RPMI8226 (cell line): ENCODE measurements at places on chromosomes 2 and 18.
A peak's percentile ranks its signal among the peaks of the same experiment; 100 is the strongest.

- no peak for DNase-seq
These were observed 473.6 kb downstream of the NUP35 start for GRCh38 chr2:183597841-183598240.

DNA sequence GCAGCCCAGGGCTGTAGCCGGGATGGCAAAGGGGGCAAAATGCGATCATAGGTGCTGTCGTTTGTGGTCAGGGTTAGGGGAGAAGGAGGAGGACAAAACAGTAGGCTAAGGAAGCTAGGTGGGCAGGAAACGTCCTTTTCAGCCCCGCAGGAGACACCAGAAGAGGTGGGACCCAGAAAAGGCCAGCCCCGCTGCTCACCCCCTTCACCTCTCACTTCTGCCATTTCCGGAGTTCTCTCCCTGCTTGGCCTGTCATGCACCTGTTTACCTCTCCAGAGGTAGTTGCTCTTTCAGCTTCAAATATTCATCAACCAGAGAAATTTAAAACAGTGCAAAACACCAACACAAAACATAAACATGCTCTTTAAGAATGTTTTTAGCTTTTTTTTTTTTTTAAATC is 849 bp downstream of the AQP4 start:
- peak; percentile 12 for DNase-seq

DNA sequence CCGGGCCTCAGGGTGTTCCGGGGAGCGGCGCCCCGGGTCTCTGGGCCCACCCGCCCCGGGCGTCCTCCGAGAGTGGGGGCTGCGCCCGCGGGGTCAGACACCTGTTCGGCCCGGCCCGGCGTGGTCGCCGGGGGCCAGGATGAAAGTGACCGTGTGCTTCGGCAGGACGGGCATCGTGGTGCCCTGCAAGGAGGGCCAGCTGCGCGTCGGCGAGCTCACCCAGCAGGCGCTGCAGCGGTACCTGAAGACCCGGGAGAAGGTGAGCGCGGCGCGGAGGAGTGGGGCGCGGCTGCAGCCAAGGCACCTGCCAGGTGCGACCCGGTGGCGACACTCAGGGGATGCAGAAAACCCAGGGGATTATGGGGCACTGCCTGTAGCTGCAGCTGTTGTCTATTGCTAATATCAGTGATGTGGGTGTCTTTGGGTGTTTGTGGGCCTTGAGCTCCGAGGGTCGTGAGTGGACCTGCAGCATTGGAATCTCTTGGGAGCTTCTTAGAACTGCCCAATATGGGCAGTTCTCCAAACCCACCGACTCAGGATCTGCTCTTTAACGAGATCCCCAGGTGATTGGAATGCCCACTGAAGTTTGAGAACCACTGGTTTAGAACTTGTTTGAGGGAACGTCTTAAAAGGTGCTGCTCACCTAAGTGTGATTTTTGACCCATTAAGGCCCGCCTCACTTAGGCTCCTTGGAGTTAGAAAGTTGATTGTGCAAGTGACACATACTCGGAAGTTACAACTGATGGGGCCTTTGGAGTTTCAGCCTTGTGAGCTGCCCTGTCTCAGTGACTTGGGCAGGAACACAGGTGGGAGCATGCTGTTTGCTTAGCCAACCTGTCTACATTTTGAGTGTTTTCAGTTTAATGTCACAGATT is 823 bp downstream of the PARD3B start:
- peak; percentile 58 for DNase-seq

DNA sequence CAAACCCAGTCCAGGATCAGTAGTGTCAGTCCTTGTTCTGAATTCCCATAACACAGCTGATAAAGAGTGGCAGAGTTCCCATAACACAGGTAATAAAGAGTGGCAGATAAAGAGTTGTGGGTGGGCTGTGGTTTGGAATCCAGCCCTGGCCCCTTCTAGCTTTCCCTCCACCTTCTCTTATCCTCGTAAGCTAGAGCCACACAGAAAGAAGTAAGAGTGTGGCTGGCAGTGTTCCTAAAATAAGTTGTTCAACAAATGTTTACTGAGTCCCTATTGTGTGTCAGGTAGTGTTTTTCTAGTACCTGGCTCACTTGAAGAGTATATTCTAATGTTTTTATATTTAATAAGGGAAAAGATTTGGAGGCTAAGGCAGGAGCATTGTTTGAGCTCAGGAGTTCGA is 65.0 kb upstream of the BCL2L11 start:
- no peak for DNase-seq

DNA sequence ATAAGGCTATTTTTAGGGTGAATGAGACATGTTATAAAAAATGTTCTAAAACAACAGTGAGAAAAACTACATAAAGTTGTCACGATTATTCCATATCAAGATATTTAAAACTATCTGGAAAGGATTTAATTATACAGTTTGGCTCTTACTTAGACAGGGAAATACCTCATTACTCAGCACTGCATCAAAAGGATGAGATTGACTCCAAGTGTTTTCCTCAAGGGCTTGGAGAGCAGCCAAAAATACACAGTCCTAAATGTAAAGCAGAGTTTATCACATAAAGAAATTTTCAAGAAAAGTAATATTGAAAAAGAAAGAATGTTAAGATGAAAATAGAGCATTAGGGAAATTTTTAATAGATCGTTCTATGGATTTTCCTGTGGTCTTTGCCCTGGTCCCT is 285.5 kb upstream of the NETO1 start:
- no peak for DNase-seq

DNA sequence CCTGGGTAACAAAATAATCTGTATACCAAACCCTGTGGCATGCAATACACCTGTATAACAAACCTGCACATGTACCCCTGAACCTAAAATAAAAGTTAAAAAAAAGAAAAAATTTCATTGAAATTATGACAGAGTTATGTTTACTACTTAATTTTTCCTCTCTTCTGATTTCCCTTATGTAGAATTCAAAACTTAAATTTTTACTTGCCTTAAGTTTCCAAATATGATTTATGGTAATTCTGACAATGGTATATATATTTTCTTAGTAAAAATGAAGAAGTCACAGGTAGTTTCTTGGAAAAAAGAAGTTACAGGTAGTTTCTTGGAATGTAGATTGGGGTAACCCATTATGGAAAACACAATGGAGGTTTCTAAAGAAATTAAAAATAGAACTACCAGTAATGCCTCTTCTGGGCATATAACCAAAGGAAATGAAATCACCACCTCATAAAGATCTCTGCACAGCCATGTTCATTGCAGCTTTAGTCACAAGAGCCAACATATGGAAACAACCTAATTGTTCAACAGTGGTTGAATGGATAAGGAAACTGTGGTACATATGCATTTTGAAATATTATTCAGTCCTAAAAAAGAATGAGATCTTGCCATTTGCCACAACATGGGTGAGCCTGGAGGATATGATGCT is 164.9 kb downstream of the BABAM2 start:
- no peak for DNase-seq

DNA sequence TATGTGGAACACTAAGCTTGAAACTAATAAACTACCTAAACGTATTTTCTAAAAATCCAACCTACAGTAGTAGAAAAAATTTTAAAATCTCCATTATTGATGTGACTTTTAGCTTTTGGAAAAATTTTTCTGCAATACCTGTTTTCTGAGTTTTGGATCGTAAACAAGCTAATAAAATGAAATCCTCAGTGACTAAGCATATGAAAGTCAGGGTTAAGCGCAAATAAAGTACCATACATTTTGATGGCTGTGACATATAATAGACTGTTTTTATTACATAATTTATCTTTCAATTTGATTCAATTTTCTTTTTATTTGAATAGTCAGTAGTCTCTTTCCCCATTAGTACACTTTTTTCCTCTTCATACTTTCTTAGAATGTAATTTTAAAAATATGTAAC is 683.6 kb downstream of the NUP35 start:
- no peak for DNase-seq

GRCh38 chr2:68921646-68922045 is 31.0 kb downstream of the GKN2 start:
- no peak for DNase-seq

GRCh38 chr2:39127973-39128372 is 7.1 kb upstream of the SOS1 start:
- peak; percentile 77 for DNase-seq
